ENCODE measurements at places on chromosomes 2 and 18.
A peak's percentile ranks its signal among the peaks of the same experiment; 100 is the strongest.

GRCh38 chr2:20178666-20179465 lies 46.1 kb downstream of the SDC1 start:
- no peak for DNase-seq

DNA sequence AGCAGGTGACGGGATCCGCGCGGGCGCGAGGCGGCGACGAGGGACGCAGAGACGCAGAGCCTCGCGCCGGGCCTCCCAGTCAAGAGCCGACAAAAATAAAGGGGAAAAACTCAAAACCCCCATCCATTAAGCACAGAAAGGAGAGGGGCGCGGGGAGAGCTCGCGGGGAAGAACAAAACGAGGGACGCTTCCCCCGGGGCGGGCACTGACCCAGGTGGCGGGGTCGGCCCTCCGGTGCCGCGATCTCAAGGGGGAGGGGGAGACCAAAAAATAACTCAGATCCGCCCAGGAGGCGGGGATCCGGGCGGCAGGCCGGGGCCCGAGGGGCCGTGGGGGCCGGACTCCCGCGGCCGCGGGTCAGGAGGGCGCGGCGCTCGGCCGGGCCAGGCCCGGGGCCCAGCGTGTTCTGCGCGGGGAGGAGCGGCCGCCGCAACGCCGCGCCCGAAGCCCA lies 597 bp downstream of the RNF103 start:
- DNase-seq, result peak; percentile 41

- DNase-seq, result no peak
Measured at GRCh38 chr2:138237667-138238384, 263.7 kb upstream of the SPOPL start.

GRCh38 chr2:167132066-167132465 lies 243.8 kb downstream of the XIRP2 start:
- DNase-seq, result no peak

- no peak for DNase-seq
Measured at GRCh38 chr2:64837116-64837731, 152.0 kb upstream of the SLC1A4 start.

DNA sequence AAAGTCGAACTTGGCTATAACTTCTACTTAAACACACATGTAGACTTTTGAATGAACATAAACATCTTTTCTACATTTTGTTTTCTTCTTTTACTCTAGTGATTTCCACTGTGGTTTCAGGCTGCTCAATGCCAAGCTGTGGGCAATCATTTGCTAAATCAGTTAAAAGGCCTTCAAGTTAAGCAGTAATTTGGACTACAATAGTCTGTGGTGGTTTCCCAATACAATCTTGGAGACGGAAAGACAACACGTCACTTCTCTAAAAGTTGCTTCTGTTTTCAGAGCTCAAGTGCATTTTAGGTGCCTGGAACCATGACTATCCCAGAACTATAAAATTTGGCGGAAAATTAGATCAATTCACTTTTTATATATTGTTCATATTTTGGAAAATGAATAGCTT lies 69.4 kb downstream of the TXNL1 start:
- DNase-seq, result no peak

GRCh38 chr2:66966631-66967030 lies 430.5 kb upstream of the ETAA1 start:
- DNase-seq, result no peak

All from activated naive CD4-positive, alpha-beta T cell (primary cell).